ENCODE measurements at places on chromosomes 12 and 14.

GRCh38 chr14:26594148-26594547, 3.7 kb downstream of the NOVA1 start:
- DNase-seq: no peak

DNA sequence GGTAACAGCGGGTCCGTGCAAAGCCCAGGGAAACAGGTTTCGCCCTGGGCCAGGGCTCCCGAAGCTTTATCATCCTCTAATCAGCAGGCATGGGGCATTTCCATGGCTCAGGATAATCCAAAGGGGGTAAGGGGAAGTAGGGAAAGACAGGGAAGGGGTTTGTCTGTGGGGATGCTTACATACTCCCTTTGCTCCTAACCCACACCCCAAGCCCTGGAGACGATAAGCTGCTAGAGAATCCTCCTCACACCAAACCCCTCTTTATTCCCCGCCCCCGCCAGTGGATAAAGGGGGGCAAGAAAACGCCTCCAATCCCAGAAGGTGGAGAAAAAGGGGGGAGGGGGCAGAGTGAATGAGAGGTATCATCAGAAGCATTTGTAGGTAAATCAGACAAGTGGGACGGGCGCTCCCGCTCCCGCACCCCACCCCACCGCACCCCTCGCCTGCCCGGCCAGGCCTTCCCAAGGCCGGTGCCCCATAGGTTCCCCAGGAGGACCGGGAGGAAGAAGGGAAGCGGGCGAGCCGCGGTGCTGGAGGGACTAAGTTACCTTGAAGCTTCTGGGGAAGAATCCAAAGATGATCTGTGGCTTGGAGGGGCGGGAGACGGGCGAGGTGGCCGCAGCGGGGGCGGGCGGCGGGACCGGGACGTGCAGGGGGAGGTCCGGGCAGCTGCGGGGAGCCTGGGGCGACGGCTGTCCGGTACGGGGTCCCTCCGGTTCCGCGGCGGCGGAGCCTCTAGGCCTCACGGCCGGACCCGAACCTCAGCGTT, 762 bp downstream of the PPP2R5E start:
- DNase-seq: peak; percentile 13

GRCh38 chr14:69999261-69999674, 120.1 kb downstream of the SMOC1 start:
- no peak for DNase-seq

GRCh38 chr14:33480071-33480886, 470.6 kb downstream of the EGLN3 start:
- DNase-seq: no peak

DNA sequence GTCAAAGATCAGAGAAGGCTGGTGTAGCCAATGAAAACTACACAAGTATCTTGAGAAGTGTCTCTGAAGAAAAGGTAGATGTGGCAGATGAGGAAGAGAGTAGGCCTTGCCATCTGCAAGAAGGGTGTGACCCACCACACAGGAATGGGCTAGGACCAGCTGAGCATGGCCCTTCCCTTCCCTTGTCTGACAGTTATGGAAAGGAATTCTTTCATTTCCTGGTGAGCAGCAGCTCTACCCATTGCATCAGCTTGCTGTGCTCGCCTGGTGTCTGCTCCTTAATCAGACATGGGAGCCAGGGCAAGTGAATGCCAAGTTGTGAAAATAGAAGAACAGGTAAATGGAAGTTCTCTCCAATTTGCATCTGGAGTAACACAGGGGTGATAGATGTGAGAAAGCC, 145.2 kb upstream of the KRR1 start:
- no peak for DNase-seq

- peak; percentile 17 for DNase-seq
Observed at GRCh38 chr12:91326058-91327027, 143.7 kb upstream of the DCN start.

DNA sequence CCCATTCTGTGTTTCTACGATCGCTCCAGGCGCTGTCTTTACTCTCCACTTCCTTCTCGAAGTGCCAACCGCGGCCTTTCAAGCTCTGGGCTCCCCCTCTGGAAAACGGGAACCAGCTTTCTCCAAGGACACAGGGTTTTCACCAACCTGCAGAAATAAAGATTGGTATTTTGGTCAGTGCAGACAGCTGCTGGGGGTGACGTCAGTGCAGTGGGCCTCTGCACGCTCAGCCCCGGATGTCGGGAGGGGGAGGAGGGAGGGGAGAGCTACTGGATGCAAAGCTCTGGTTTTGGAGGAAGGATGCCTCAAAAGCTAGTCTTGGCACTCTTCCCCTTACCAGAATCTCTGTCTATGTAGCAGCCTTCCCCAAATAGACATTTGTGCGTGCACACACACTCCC, 19.9 kb downstream of the HRK start:
- peak; percentile 22 for DNase-seq

- no peak for DNase-seq
Observed at GRCh38 chr14:29783556-29783955, 144.1 kb downstream of the PRKD1 start.

DNA sequence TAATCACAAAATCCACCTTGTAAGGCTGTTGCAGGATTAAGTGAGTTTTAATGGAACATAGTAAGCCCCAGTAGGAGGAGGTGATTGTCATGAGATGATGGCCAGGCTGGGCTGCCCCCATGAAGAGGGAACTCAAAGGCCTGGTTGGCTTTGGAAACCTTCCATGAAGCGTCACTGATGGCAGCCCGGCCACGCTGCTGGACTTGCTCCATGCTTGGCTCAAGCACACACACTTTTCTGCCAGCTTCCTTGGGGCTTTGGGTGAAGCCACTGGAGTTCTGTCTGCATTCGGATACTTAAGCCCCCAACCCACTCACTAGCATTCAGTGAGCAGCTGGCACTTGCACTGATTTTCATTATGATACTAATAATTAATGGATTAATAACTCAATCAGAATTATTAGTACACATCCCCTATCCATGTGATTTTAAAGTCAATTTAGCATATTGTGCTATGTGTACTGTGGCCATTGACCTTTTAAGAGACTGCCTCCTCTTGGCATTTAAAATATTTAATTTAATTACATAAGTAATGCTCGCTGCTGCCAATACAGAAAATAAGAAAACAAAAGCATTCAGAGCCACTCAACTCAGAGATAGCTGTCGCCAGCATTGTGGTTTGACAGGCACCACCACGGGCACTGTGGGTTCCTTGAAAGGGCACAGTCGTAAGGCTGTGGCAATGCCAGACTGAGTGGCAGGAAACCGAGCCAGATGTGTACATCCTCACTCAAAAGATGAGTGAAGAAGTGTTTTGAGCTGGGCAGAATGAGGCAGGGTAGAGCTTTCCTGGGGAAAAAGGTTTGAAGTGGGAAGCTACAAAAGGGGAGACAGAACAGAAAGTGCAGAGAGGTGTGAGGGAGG, 15.9 kb downstream of the KRT85 start:
- peak; percentile 32 for DNase-seq

- DNase-seq: no peak
Observed at GRCh38 chr14:101758913-101759593, 2.5 kb upstream of the PPP2R5C start.

- peak; percentile 87 for DNase-seq
Observed at GRCh38 chr12:46209914-46210872, 58.6 kb downstream of the SLC38A1 start.

- DNase-seq: no peak
Observed at GRCh38 chr14:72663076-72663487, 230.8 kb downstream of the DPF3 start.

DNA sequence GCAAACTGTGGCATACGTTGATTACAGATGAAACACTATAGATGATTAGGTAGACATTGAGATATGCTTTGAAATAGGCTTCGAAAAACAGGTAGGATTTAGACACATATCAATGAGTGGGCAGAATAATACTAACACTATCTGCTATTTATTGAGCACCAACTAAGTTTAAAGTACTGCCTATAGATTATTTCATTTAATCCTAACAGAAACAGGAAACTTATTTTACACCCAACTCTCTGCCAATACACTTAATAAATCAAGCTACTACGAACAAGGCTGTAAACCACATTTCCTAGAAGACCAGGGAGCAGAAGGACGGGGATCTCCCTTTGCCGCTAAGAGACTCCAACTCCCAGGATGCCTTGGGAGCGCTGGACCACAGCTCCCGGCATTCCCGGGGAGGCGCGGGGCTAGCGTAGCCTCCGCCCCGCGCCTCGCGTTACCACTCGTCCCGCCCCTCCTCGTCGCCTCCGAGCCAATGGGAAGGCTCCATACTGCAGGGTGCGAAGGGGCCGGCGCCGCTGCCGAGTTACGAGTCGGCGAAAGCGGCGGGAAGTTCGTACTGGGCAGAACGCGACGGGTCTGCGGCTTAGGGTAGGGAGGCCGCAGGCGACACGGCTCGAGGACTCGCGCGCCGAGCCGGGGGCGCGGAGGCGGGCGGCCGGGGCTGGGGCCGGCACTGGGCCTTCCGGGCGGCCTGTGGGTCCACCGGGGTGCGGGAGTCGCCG, at the start of gene VRK1:
Gene VRK1, plus strand, starts transcription at position 532 of the 731 bp plus-strand sequence. CDS start 36,090 bp downstream, outside the sequence.
- DNase-seq: peak; percentile 96

- no peak for DNase-seq
Observed at GRCh38 chr14:59871166-59871495, 555 bp upstream of the RTN1 start.

- DNase-seq: no peak
Observed at GRCh38 chr12:356276-356988, 32.7 kb downstream of the KDM5A start.
